ENCODE measurements at places on chromosomes 4 and X.

DNA sequence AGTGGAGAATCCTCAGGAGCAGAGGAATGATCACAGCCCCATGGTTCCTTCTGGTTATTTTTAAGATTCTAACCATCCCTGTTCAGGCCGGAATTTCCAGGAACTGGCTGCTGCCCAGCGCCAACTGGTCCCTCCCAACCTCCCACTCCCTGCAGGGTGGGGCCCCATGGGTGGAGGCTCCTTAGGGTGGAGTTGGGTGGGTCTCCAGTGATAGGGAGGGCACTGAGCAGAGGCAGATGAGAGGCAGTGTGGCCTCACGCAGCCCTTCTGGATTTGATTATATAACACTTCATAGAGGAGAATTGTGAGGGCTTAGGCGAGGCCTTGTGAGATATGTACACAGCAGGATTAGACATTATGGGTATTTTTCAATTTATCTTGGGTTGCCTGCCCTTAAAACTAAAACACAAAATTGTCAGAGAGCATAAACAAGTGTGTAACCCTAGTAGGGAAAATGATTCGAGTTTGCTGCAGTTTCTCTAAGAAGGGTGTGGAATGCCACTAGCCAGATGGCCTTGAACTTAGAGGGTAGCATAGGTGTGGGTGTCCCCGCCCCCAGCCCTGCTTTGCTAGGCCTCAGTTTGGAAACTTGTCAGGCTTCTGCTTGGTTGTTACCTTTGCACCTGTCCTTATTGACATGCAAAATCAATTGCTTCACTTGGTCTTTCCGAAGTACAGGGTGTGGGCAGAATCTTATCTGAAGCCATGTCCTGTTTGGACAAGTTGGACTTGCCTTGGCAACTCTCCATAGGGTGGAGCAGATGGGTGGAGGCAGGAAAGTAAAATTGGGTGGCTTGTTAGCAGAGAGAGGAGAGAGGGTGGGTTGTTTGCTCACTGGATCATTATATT lies 9.4 kb downstream of the KLF3 start:
- no peak for DNase-seq

- no peak for DNase-seq
Observed at GRCh38 chrX:67044029-67044653, 405.3 kb upstream of the EDA2R start.

GRCh38 chrX:127708155-127708554 lies 344.0 kb downstream of the ACTRT1 start:
- DNase-seq, result no peak

DNA sequence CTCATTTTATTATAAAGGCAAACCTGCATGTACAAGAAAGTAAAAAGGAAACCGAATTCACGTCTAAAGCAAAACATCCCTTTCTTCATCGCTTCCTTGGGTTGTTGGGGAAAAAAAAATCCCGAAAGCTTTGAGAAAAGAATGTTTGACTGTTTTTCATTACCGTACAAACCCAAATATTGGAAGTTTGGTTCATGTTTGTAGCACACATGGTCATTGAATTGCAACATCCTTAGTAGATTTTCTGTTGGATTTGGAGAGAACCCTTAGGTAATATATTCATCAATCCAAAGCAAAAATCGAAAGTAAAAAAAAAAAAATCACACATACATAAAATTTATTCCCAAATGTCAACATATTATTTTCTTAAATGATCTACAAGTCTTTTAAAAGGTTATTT lies 420.3 kb downstream of the MAPK10 start:
- DNase-seq, result no peak

DNA sequence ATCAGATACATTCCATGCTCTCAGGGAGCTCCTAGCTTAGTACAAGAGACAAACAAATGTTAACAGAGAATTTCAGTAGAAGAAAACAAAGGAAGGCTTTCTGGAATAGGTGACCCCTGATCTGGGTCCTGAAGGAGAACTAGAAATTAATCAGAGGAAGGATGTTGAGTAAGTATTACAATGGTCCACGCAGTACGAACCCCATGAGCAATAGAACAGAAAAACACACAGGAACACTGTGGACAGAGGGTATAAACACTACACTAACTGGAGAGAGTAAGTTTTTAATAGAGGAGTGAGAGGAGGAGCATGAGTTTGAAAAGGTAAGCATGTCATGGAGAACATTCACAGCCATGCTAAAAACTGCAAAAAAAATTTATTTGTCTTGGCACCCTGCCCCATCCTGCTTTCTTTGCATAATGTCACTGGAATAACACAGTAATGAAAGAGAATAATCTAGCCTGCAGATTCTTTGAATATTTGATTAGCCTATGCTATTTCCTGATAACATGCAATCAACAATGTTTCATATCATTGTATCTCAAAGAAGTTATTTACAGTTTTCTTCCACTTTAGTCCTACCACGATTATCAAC lies 140.3 kb upstream of the ZXDB start:
- no peak for DNase-seq

DNA sequence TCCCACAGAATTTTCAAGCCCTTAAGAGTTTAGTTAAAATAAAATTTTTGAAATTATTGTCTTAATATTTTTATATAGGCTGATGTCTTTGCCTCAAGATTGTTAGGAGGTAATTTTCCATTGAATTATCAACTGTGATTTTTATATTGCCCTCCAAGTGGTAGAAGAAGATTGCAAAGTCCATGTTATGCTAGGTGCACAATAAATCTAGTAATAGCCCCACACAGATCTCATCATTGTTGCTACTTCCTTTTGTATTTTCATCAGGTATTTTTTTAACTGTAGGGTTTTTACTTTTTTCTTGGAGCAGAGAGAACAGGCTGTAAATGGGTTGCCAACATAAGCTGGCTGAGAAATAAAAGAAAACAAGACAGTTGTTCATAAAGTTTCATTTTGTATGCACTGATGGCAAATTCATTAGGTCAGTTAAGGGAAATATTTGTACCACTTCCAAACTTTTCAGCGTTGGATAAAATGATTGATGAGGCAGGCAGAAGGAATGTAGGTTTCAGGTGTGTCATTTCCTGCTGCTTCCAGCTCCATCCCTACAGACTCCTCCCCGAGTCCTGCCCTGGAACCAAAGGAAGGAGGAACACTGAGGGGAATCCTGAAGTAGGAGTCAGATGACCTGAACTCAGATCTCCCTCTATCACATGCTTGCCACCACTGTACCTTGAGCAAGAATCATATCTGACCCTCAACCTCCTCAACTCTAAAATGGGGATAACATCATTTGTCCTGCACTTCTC lies 105.5 kb downstream of the PRRG1 start:
- DNase-seq, result no peak

GRCh38 chrX:39556056-39556455 lies 541.7 kb downstream of the BCOR start:
- DNase-seq, result no peak

- DNase-seq, result no peak
Observed at GRCh38 chrX:135981010-135981409, 4.2 kb upstream of the SLC9A6 start.

GRCh38 chr4:125390126-125390525 lies 75.4 kb downstream of the FAT4 start:
- DNase-seq, result no peak

- no peak for DNase-seq
Observed at GRCh38 chr4:126794363-126794762, 838.4 kb upstream of the INTU start.

GRCh38 chr4:142100941-142101340 lies 464.6 kb downstream of the IL15 start:
- DNase-seq, result no peak
